ENCODE measurements at places on chromosomes 12 and 14.

DNA sequence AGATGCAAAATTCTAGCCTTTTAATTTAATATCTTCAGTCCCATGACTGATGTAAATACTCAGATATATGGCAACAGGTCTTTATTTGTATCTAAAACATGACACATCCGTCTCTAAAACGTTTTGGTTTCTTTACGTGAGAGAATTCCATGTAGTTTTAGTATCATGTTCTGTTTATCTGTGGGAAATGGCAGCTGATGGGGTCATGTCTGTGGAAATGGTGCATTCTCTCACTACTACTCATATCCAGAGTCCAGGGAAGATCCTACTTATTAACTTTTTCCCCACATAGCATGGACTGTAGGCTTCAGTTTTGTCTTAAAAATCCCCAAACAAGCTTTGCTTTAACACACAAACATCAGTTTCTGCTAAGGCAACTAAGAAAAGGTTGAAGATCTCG, 53.8 kb downstream of the SPTLC2 start:
- DNase-seq: no peak

- no peak for DNase-seq
Observed at GRCh38 chr12:724194-724855, 28.1 kb upstream of the WNK1 start.

DNA sequence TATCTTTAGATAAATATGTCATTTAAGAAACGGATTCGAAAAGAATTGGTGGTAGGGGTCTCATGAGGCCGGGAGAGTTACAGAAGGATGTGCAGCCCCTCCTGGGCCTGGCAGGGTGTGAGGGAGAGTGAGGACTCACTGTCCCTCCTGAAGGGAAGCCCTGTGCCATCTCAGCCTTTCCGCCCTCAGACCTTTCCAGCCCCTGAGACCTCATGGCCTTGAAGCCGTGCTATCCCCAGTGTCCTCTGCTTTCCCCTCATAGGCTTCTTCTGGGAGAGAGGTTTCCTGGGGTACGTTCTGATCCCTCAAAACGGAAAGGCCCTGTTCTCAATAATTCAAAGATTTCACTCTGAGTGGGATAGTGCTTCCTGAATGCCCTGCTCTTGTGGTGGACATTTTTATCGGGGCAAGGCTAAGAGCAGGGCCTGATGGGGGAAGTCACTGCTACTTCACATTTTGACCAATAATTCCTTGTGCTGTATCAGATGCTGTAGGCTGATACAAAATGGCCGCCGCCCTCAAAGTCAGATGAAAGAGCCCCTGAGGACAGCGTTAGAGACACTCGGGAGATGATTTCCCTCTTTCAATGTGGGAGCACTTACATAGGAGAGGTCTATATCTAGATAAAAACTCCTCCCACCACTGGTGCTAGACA, 1.3 kb downstream of the CD4 start:
- no peak for DNase-seq

- DNase-seq: no peak
Observed at GRCh38 chr14:65832431-65833266, 420.1 kb downstream of the FUT8 start.

DNA sequence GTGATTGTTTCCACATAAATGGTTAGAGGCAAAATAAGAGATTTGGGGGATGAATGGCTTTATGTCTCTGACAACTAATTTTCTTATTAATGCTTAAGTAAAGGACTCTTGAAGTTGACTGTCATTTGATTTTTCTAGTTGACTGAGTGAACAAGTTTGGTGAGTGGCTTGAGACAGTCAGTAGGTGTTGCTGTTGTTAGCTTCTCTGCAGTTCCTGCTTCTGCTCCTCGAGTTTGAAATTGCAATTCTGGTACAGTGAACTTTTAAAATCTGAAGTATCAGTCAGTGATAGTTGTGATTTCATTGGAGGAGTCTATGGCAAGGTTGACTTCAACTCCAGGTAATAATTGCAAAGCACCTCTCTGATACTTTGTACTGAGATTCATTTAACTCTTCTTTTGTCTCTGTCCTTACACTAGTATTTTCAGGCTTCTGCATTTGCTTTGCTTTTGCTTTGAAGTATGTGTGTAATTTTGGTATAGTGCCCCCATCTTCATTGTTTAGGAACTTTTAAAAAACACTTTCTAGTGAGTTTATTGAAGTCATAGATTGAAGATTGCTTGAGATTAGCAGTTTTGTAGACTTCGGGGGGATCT, 415.5 kb downstream of the PCNX1 start:
- no peak for DNase-seq

GRCh38 chr14:74080820-74081460, 3.3 kb downstream of the ALDH6A1 start:
- no peak for DNase-seq

GRCh38 chr14:95303552-95303951, 16.2 kb downstream of the CLMN start:
- no peak for DNase-seq

- no peak for DNase-seq
Observed at GRCh38 chr12:92028441-92028709, 117.3 kb downstream of the BTG1 start.

GRCh38 chr12:76544601-76545261, 14.8 kb downstream of the OSBPL8 start:
- no peak for DNase-seq

DNA sequence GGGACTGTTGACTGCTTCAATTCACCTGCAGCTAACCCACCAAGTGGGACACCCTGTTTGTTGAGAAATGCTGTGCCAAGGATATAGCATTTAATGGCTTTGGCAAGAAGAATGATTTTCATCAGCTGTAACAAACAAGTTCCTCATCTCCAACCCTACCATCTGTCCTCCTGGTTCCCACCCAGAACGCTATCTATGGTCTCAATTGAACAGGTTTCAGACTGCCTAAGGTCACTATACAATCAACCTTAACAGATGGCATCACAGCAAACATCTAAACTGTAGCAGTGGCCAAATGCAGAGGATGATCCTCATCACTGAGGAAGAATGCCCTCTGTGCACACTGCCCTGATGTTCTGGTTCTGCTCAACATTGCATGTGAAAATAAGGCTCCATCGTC, 546.2 kb upstream of the FOXG1 start:
- no peak for DNase-seq

DNA sequence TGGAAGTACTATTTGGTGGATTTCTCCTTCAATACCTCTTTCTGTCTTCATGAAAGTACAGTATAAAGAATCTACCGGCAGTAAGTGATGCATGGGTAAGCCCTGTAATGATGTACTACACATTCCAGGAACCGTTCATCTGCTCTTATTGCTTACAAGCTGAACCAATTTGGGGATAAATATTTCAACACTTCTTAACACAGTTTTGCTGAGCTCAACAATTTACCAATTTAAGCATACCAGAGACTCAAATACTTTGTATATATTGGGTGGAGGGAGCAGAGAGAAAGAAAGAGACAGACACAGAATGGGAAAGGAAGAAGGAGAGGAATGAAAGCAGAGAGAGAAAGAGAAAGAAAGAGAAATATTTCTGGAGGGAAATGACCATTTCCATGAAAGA, 821.1 kb upstream of the FLRT2 start:
- no peak for DNase-seq

DNA sequence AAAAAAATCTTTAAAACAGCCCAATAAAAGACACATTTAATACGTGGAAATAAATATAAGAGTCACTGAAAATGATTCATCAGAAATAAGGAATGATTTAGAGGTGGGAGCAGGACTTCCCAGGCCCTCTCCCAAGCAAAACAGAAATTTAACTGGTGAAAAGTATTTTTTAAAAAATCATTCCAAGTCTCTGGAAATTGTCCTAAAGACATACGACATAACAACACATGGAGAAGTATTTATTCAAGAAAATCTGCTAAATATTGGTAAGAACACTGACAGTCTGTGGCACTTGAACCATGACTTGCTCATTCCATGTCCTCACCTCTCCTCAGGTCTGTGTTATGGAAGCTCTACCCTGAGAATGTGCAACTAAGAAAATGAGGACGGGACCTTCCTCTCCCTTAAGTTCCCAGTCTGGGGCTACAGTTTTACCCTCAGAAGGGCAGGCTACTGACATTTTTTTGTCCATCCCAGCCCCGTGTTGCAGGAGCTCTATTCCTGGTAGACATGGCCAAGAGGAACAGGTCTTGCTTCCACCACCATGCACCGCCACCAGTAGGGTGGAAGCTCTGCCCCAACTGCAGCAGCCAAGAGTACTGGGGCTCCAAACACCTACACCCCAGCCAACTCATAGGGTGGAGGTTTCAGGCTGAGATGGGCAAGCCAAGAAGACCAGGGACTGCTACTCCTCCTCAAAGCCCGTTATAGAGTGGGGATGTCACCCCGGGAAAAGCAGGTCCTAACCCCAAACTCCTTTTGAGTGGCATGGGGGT, 193.0 kb downstream of the CRADD start:
- DNase-seq: no peak

GRCh38 chr14:89187501-89187900, 229.5 kb downstream of the FOXN3 start:
- no peak for DNase-seq

All from epithelial cell of prostate (primary cell).